ENCODE measurements at places on chromosomes 13 and 19.

GRCh38 chr13:52461265-52461664, 6.0 kb downstream of the CKAP2 start:
- no peak for DNase-seq

- DNase-seq = peak; percentile 19
These were observed 64.1 kb downstream of the KLF12 start for GRCh38 chr13:74070065-74070464.

DNA sequence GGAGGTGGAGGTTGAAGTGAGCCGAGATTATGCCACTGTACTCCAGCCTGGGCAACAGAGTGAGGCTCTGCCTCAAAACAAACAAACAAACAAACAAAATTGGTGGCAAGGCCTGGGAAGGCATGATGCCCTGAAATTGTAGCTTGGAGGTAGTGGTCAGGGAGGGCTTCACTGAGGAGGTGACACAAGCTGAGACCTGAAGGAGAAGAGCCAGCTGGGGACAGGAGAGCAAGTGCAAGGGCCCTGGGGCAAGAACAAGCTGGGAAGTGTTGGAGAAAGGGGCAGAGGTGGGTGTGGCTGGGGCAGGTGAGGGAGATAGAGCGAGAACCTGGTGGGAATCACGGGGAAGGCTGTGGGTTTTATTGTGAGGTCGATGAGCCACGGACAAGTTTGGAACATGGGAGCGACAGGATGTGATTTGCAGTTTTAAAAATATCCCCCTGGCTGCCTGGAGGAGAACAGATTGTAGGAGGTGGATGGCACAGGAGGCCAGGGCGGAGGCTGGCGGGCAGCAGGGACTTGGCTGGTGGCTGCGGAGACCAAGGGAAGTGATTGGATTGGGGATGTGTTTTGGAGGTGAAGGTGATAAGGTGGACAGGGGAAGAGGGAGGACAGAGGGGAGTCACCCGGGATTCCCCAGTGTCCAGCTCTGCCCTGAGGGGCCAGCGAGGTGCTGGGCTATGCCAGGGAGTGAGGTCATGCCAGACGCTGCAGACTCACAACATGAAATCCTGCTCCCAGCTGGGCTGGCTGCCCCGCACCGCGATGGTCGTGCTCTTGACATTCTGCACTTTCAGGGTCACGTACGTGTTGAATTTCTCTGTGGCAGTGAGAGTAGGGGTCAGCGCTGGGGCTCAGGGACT, 14.0 kb downstream of the UNC13A start:
- no peak for DNase-seq

- DNase-seq = no peak
These were observed 402.4 kb downstream of the EFNB2 start for GRCh38 chr13:106133025-106133424.

GRCh38 chr13:43031881-43032280, 8.5 kb downstream of the DNAJC15 start:
- no peak for DNase-seq

- DNase-seq = no peak
These were observed 3.1 kb downstream of the BCAT2 start for GRCh38 chr19:48807590-48808308.

DNA sequence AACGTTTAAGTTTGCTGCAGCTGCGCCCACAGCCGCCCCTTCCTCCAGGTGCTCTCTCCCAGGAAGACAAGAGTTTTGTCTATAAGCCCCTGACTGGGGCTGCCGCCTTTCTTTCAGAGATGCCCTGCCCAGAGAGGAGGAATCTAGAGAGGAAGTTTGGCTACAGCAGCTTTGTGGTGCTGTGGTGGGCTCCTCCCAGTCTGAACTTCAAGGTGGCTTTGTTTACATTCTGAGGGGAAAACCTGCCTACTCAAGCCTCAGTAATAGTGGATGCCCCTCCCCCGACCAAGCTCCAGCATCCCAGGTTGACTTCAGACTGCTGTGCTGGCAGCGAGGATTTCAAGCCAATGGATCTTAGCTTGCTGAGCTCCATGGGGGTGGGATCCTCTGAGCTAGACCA, 6.4 kb upstream of the ERICH6B start:
- DNase-seq = no peak

DNA sequence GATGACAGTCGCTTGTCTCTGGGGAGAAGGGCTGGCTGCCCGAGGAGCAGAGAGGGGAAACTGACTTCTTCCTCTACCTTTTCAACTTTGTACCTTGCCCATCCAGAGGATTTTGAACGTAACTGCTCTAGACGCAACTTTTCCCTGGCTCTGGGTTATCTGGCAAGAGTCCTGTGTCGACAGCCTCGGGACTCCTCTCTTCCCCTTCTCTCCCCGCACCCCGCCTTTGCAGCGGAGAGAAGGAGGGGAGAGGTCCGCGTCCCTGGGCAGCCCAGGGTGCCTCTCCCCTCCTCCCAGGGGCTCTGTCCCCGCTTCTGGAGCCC, 574 bp downstream of the SH3GL1 start:
- no peak for DNase-seq

DNA sequence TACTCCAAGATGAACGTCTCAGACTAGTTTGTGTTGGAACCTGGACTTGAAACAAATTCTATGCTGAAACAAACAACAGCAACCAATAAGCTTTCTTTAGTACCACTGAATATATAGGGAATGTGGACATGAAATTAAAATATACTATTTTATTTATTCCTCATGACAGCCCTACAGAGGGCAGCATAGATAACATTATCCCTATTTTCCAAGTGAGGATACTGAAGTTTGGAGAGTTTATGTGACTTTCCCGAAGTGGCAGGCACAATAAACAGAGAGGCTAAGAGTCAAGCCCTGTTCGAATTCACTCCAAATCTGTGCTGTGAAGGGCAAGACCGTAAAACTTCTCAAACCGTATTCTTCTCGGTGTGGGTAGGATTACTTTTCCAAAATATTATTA, 509.9 kb upstream of the GPC6 start:
- no peak for DNase-seq
